NCI-H1417 treated with DMSO at 0.1 percent for 48 hours (cell line): ENCODE measurements at places on chromosomes 16 and 17.

DNA sequence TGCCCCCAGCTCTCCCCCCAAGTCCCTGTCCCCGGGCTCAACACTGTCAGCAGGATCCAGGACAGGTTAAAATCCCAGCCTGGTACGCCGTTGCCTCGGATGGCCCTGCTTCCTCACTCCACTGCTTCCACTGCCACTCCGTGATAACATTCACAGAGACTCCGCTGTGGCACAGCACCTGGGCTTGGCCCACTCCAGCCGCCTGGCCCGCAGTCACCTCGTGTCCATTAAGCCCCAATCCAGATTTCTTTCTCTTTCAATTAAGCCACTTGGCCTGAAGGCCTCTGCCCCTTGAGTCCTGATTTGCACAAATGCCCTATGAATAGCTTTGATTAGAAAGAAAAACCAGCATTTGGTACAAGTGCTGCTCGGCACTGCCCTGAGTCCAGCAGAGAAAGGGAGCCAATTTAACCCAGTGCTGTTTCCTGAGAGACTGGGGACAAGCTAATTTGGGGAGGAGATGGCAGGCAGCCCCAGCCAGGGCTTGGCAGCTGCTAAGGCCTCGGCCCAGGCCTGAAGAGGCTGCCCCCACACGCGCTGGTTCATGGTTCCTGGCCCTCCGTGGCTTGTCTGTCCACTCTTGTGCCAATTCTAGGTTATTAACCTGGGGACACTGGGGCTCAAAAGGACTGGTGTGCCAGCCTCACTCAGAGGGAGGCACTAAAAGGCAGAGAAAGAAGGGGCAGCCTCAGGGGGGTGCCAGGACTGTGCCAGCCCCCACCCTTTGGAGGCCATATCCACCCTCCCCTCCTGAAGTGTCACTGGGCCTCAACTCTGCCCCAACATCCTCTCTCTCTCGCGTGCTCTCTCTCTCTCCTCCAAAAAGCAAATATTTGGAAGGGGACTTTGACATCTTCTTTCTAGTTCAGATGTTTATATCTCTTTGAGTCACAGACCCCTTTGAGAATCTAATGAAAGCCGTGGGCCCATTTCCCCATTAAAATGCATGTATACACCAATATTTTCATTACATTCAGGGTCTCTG, 29.8 kb upstream of the SPPL2C start:
- no peak for DNase-seq

DNA sequence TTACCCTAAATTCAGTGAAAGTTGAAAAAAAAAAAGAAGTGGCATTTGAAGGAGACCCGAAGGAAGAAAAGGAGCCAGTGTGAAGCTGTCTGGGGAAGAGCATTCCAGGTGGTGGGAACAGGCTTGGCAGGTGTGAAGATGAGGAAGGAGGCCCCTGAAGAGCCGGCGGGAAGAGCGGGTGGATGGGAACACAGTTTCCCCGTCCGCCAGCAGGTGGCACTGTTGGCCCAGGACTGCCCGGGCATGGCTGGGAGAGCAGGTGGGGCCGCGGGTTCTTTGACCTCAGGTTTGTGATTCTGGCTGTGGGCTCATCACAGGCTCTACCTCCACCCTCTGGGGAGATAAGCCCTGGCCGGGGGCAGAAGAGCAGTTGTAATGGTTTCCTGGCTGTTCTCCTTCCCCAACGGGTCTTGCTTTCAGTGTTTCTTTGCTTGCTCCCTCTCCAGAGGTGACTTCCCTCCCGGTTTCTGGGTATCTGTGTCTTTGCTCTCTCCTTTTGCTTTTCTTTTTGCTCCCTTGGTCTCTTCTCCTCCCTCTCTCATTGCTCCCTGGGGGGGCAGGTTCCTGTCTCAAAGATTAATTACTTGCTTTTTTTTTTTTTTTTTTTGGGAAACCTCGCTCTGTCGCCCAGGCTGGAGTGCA, 32.3 kb downstream of the RAP1GAP2 start:
- DNase-seq: no peak

- no peak for DNase-seq
These were observed 50.7 kb downstream of the ADCY7 start for GRCh38 chr16:50316848-50317630.

GRCh38 chr17:50778471-50778870, 11.2 kb upstream of the ANKRD40CL start:
- no peak for DNase-seq

DNA sequence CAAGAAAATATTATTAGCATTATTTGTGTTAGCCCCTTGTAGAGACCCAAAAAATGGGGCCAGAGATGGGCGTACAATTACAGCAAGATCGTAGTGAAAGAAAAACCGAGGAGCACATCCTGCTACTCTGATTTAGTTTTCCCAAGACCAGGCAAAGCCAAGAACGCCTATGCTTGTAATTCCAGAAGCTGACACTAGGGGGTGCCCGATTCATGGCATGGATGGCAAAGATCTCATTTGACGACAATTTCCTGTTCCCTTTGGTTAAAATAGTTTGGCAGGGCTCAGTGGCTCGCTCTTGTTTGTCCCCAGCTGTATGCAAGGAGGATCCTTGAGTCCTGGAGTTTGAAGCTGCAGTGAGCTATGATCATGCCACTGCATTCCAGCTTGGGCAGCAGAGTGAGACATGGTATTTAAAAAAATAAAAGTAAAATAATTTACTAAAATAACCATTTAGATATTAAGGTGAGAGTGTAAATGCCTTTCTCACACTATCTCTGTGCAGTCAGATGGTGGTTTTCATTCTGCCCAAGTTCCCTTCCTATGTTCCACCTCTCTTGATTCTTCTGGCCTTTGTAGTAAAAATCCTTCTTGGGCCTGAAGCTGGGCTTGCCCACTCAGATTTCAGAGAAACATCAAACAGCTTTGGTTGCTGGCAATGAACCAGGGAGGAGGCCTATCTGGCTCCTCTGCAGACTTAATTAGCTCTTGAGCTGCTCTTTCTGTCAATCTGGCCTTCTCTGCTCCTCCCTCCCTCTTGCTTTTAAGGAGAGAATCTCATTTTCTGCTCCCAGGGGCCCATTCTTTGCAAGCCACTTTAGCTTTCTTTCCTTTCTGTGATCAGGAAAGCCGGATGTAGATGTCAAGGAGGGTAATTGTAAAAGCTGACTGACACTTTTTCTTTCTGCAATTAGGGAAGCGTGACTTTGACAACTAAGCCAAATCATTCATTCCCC, 31.2 kb downstream of the TMEM238L start:
- DNase-seq: no peak

- no peak for DNase-seq
These were observed 1.3 kb downstream of the APPBP2 start for GRCh38 chr17:60524463-60525327.

DNA sequence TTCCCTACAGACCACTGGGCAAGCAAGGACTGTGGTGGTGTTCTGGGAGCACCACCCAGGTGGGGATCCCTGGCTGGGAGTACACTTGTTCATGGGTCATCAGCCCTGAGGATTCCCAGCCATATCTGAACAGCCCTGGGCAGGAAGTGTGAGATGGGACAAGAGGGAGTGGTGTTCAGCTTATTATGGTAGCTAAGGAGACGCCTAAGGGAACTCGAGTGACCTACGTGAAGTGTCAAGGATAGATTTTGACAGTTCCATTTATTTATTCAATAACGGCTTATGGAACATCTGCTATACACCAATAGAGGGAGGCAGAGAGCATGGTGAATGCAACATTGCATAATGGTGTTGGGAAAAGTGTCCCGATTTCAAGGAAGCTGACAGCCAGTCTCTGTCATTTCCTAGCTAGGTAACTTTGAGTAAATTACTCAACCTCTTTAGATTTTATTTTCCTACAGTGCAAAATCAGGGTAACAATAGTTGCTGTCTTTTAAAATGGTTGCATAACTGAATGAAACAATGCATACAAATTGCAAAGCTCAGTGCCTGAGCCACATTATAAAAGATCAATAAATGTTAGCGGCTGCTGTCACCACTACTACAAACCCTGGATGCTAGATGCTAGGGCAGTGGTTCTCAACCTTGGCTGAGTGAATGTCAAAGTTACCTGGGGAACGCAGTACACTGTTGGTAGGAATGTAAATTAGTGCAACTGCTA, 534.1 kb downstream of the GRIN2A start:
- DNase-seq: no peak

DNA sequence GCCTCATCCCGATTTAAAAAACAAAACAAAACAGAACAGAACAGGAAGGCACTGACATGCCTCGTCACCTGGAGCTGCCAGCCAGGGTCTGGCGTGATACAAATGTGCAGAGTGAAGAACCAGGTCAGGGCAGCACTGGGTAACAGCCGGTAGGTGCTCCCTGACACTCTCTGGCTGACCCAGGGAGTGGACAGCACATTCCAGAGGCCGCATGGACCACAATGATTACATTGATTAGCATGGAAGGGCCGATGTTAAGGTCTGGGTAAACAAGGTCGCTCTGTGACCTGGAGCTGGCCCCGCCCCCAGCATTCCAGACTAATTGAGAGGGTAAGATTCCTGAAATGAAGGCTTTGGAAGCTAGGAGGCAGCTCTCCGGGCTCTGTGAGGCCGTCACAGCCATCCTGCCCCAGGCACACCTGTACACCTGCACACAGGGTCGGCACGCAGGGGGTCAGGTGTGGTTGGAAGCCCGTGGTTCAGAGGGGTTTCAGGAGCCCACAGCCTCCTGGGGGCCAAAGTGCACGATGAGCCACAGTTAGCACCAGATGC, 21.4 kb downstream of the PIEZO1 start:
- no peak for DNase-seq

DNA sequence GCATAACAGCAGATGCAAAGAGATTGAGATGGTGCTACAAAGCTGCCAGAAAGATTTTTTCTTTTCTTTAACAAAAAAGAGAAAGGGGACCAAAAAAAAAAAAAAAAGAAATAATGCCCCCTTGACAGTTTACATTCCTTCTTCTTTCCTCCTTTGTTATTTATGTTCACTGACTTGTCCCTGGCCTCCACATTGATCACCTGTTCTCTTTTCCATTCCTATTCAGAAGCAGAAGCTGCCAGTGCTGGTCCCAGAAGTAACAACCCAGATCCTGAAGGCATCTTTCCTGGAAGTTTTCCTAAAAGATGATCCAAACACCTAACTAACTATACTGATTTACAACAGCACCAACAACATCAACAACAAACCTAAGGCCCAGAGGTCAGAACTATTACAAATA, 728.1 kb downstream of the KCNJ2 start:
- no peak for DNase-seq

GRCh38 chr17:17664064-17664452, 17.2 kb upstream of the RAI1 start:
- DNase-seq: no peak
